ENCODE measurements at places on chromosomes 6 and 20.

GRCh38 chr20:25865715-25866656 lies 169.3 kb upstream of the ZNF337 start:
- peak; percentile 79 for DNase-seq

DNA sequence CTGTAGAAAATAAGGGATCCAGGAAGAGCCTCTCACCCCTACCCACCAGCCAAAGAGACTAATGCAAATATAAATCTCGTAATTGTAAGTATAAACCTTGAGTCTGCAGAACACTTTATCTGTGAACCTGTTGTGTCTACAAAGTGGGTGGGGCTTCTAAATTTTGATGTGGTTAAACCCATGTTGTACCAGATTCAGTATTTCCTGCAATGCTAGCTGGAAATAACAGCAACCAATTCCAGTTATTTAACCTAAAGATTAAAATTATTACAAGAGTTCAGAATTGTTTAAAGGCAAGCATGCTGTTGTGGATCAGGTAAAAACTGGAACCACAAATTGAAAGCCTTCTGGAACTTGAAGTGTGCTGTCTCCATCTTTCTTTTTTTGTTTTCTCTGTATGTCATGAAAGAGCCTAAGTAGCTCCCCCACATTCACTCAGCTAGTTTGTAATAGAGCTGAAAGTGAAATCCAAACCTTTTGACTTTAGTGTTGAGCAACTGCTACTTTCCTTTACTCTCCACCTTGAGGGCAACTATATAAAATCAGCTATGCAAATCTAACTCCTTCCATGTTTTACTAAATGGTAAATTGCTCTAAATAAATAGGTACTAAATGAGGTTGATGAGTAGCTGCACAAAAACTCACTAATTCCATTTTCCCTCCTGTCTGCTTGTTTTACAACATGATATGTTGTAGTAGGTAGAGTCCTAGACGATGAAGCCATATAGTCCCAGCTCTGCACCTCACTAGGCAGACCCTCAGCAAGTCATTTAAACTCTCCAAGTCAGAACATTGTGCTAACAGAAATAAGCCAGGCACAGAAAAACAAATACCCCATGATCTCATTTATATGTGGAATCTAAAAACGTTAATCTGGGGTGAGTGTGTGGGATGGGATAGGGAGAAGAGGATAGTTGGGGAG lies 17.9 kb upstream of the THEMIS start:
- DNase-seq = no peak

DNA sequence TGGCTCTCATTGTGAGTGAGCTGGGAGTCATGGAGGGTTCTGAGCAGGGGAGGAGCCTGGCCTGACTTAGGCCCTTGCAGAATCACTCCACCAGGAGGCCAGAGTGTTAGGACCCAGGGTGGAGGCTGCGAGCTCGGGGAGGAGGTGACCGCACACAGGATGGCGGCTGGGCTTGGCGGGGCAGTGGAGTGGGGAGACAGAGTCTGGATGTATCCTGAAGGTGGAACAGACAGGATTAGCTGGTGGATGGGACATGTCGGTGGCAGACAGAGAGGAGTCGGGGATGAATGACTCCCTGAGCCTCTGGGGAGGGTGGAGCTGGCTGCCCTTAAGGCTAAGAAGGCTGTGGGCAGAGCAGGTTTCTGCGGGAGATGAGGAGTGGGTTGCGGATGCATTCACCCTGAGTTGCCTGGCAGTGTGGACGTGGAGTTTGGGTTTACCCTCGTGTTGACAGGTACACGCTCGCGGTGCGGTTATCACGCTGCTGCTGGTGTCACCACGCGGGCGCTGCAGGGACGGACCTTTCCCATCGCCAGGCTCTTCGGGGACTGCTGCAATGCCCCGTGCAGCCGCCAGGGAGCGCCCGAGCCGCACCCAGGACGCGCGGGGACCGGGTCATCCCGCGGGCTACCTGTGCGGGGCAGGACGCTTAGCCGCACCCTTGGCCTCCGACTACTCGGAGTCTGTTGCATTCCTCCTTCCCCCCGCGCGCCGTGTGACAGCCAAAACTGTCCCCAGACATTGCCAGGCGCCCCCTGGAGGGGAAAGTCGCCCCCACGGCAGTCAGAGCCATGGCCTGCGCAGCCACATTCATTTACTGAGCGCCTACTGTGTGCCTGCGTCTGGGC lies 43.0 kb upstream of the PTGIS start:
- DNase-seq = peak; percentile 63

DNA sequence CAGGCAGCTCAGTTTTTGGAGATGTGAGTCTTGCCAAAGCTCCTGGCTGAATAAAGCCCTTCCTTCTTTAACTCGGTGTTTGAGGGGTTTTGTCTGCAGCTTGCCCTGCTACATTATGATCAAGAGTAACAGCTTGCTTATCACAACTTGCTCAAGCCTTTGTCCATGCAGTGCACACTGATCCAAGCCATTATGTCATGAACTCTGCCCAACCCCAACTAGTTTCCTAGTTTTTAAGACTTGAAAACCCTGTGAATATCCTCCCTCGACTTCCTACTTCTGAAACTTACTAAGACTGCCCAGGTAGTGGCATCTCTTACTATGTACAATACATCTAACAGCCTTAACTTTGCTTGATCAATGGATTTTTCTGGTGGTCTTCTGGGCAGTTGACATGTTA lies 50.3 kb upstream of the ADGRF4 start:
- no peak for DNase-seq

GRCh38 chr6:31797588-31797987 lies 2.0 kb upstream of the VARS1 start:
- no peak for DNase-seq

- no peak for DNase-seq
These were observed 130.3 kb downstream of the FIG4 start for GRCh38 chr6:109821428-109821827.

DNA sequence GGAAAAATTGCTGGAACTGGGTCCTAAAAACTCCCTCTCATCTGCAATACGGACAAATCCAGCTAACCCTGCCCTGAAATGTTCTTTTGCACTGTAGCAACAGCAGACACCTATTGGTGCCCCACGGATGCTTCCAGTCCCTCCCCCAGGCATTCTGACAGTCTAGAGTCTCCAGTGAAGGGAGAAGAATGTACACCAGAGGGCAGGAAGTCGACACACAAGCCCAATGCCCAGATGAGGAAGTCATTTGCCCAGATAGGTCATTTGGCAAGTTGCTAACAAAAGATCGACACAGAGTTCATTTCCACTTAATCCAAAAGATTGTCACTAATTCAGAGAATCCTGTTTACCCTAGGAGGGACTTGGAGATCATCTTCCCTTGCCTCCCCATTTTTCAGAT lies 293.0 kb upstream of the PRDM1 start:
- no peak for DNase-seq

- no peak for DNase-seq
These were observed 144.4 kb upstream of the AKIRIN2 start for GRCh38 chr6:87846434-87846833.

DNA sequence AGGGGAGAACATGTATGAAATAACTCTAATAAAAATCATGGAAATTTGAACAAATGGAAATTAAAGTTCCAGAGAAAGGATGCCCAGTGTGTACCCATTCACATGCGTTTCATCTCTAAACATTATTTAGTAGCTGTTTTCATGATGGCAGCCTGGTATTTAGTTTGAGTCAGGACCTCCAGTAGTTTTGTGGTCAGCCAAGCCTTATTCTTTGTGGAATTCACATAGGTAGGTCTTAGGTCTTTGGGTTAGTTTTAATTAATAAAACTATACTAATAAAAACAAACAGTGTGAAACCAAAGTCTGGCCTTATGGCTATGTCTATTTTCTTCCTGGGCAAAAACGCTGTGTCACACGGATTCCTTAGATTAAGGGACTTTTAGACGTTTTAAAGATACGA lies 137.8 kb downstream of the FOXC1 start:
- DNase-seq = no peak

DNA sequence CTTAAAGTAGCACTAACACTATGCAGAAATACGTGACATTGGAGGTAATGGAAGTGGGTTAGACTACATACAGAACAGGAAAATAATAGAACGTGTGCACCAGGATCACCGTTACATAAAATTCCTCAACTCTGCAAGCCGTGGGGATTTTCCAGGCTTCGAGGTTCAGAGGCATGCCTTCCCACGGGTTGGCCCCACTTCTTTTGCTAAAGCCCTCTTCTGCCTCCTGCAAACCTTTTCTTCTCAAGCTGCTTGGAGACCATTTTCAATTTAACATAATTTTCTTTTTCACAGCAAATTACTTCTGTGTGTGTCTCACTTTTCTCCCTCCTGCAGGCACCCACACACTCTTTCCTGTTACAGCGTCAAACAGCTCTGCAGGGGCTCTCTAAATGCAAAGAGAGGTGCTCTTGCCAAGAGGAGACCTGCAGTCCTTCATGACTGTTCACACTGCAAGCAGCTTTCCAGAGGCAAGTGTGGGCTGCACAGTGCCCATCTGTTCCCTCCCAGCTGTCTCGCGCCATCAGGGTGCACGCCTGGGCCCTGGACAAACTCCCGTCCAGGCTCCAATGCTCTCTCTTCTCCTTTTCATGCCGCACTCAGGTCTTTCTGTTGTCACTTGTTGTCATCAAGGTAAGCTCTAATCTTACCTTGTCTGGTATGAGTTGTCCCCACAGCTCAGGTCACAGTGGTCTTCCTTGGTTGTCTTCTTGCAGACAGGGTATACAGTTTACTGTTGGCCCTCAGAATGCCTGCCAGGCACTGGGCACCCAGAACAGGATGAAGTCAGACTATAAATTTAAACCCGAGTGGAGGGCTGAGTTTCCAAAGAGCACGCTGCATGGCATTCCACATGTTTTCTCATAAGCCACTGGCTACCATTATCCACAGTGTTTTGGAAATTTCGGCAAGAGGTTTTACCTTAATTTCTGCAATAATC lies 164.8 kb upstream of the GGTLC1 start:
- no peak for DNase-seq

GRCh38 chr6:166237617-166238016 lies 70.0 kb upstream of the TBXT start:
- DNase-seq = no peak

DNA sequence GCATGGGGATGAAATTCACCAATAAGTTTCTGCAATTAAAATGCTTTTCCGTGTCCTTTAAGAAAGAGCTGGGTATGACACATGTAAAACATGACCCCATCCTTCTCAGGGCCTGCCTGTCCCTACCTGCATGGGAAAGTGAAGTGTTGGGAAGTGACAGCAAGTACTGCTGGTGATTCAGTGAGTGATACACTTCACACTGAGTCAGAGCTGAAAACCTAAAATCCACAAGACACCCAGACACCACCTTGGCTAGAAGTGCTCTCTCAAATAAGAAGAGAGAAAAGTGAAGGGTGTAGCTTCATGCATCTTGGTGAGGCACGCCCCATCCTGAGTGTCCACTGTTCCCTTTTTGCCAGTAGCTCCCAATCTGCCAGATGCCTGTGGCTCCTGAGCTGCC lies 3.3 kb downstream of the RAB22A start:
- DNase-seq = no peak

GRCh38 chr6:106081715-106082114 lies 4.4 kb upstream of the PRDM1 start:
- DNase-seq = no peak

DNA sequence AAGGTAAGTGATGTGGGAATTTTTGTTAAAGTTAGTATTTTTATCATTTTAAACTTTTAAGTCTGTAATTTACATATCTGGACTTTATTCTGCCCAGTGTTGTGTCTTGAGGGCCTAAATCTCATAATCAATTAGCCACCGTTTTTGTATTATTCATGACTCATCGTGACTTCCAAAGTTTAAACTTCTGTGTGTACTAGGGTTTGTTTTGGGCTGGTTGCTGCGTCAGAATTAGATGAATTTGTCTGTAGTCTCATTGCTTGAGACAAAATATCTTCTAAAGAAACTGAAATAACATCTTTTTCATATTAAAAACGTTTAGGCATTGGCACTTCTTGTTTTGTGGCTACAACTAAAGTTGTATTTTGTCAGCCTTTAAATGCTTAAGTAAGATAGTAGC lies 41.3 kb downstream of the CDYL start:
- no peak for DNase-seq

DNA sequence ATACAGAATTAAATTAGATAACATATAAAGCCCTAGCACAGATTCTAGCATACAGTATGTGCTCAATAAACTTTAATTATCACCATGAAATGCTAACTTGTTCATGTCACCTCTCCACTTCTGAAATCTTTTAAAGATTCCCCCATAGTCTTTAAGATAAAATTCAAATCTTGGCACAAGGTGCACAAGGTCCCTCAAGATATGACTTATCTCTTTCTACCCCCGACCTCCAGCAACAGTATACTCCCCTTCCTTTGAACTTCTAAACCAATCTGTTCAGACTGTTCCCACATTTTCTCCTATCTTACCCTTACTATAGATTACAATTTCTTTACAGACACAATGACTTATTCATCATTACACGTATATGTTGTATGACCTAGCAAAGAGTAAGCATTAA lies 29.0 kb downstream of the SEC63 start:
- DNase-seq = no peak

- no peak for DNase-seq
These were observed 75.9 kb downstream of the LYRM4 start for GRCh38 chr6:5184878-5185277.

- DNase-seq = no peak
These were observed 6.7 kb downstream of the RAD21L1 start for GRCh38 chr20:1232286-1233111.

GRCh38 chr6:87729965-87730719 lies 28.1 kb upstream of the AKIRIN2 start:
- no peak for DNase-seq

DNA sequence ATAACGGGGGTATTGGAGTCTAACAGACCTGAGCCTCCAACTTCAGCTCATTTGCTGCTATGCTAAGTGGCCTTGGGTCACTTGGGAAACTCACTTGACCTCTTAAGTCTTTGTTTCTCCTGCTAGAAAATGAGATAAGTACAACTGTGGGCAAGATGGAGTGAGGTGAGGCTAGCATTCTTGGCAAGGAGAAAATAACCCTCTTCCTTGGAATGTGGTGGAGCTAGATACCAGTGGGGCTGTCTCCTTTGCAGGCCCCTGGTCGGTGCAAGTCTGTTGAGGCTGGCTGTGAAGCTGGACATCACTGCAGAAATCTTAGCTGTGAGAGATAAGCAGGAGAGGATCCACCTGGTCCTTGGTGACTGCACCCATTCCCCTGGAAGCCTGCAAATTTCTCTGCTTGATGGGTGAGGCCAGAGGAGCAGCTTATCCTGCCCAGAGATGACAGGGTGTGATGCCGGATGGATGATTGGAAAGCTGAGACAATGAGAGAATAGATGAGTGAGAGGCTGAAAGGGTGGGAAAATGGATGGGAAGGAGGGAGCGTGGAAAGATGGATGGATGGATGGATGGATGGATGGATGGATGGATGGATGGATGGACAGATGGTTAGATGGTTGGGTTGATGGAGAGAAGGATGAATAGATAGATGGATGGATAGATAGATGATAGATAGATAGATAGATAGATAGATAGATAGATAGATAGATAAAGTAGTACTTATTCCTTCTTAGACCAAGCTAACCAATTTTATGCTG lies 4.4 kb downstream of the BPIFA1 start:
- no peak for DNase-seq

DNA sequence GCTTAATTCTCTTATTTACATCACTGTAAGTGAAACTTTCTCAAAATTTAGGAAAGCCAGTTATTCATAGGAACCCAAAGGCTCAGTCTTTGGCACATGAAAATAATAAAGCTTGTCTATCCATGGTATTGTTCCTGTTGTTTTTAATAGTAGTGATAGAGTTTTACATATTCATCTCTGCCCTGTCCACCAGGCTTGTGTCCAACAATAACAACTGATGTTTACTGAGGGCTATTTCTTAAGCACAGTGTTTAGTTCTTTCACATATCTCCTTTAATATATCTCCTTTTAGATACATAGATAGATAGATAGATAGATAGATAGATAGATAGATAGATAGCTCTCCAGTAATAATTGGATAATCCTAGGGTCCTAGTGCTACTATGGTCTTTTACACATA lies 34.2 kb downstream of the FOXQ1 start:
- DNase-seq = no peak
